ENCODE measurements at places on chromosomes 5 and 9. TPM values are rescaled to one million over a fixed set of nuclear protein-coding genes. Genes with fewer than 3 reads are reported as not detected.

The AFAP1L1 gene
- polyA plus RNA-seq, result 1.3 TPM

The TMEM8B gene
- 5.6 TPM for polyA plus RNA-seq

The SHC3 gene
- 1.3 TPM for polyA plus RNA-seq

The NUTM2F gene
- not detected for polyA plus RNA-seq

The CTXN3 gene
- not detected for polyA plus RNA-seq

The TRIM36 gene
- polyA plus RNA-seq, result 0.15 TPM

The ST8SIA4 gene
- polyA plus RNA-seq, result not detected

The SLC9A3 gene
- polyA plus RNA-seq, result 0.98 TPM

The PCDHAC2 gene
- polyA plus RNA-seq, result not detected

The PCDHA4 gene
- polyA plus RNA-seq, result 0.25 TPM

The CAMSAP1 gene
- polyA plus RNA-seq, result 3.8 TPM

The PKD2L2 gene
- not detected for polyA plus RNA-seq

GRCh38 chr9:16217943-16218701 is 652.3 kb downstream of the BNC2 start:
- DNase-seq, result no peak

DNA sequence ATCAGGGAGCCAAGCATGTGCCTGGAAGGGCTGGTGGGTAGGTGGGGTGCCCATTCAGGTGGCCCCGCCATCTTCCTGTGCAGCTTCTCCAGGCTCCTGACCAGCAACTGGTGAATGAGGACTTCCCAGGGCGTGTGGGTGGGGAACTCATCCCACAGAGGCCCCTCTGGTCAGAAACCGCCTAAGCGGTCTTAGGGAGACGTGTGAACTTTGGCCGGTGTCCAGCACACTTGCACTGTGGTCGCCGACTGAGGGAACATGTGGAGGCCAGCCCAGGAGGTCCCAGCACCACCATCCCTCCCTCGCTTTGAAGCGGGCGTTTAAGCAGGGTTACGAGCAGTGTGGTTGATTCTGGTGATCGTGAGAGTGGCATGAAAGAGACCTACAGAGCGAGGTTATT is 77.8 kb downstream of the MVB12B start:
- DNase-seq, result no peak

- no peak for DNase-seq
Measured at GRCh38 chr9:93121316-93122241, 12.5 kb downstream of the NINJ1 start.

GRCh38 chr5:112738191-112738560 is 491 bp downstream of the APC start:
- DNase-seq, result no peak

DNA sequence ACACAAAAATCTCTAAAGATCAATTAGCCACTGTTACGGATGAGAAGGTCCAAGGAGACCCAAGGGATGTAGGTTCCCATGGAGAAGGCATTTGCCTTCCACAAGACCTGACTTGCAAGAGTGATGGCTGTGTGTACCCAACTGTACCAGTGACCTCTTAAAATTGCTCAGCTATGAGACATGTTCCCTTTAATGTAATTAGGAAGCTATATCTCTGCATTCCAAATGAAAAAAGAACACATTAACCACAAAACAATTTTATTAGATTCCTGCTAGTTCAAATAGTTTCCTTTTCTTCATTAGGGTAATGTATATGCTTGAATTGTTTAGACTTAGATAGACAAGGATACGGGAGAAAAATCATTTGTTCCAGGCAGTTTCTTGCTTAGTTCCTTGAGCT is 3.3 kb downstream of the OR2Y1 start:
- DNase-seq, result no peak

DNA sequence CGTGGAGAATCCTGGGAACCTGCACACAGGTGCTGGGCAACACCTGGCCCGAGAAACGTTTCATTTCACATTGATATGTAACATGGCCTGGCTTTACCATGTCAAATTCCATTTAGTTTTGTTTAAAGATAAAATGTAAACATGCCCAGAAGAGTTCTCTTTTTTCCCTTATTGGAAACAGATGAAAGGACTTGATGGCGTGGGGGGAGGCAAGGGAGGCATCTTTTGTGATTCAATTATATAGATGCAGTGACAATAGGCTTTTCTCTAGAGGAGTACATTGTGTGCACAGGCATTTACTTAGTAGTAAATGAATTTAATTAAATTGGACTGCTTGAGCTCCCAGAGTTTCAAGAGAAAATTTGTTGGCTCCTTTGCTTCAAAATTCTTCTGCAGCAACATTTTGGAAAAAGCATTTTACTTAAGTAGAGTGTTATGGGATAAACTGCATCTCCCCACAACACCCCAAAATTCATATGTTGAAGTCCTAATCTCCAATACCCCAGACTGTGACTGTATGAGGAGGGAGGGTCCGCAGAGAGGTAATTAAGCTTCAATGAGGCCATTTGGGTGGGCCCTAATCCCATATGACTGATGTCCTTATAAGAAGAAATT is 254.3 kb upstream of the NFIL3 start:
- DNase-seq, result no peak

GRCh38 chr5:139642213-139642612 is 5.9 kb upstream of the CXXC5 start:
- no peak for DNase-seq

- no peak for DNase-seq
Measured at GRCh38 chr9:22722492-22722891, 275.9 kb downstream of the DMRTA1 start.

DNA sequence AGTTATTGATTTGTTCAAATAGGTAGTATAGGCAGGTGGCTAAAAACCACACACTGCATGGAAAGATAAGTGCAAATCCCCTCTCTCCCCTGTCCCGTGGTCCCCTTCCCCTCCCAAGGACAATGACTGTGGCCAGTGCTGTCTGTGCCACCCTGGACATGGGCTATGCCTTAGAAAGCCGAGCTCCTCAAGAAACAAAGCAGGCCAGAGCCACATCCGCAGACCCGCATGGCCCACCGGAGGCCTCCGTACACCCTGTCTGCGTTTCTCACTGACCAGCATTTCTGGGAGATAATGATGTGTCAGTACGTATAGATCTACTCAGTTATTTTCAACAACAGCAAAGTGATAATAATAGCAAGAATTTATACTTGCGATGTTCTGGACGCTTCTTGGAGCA is 16.3 kb downstream of the TSPAN17 start:
- no peak for DNase-seq

GRCh38 chr5:163165277-163165676 is 272.1 kb upstream of the CCNG1 start:
- DNase-seq, result no peak

GRCh38 chr9:83554278-83554677 is 16.1 kb upstream of the FRMD3 start:
- DNase-seq, result no peak

GRCh38 chr5:124980163-124980941 is 233.9 kb upstream of the ZNF608 start:
- DNase-seq, result no peak

GRCh38 chr5:43401827-43402226 is 10.4 kb downstream of the CCL28 start:
- DNase-seq, result no peak

GRCh38 chr9:28443461-28443860 is 870.2 kb upstream of the C9orf72 start:
- no peak for DNase-seq

DNA sequence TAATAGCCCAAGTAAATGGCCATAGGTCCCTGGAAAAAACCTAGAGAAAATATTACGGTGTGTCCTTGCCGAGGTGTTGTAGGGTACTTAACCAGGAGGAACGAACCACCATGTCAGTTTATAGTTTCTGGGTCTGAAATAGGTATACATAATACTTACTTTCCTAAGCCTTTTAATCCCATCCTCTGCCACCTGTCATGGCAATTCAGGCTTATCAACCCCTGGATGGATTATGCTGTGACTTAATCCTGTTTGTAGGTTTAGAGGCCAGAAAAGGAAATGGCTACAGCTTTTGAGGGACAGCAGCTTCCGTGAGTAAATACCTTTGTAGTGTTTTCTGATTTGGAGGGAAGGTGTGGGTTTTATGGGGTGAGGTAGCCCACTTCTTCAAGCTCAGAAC is 89.1 kb upstream of the PTPRD start:
- no peak for DNase-seq

DNA sequence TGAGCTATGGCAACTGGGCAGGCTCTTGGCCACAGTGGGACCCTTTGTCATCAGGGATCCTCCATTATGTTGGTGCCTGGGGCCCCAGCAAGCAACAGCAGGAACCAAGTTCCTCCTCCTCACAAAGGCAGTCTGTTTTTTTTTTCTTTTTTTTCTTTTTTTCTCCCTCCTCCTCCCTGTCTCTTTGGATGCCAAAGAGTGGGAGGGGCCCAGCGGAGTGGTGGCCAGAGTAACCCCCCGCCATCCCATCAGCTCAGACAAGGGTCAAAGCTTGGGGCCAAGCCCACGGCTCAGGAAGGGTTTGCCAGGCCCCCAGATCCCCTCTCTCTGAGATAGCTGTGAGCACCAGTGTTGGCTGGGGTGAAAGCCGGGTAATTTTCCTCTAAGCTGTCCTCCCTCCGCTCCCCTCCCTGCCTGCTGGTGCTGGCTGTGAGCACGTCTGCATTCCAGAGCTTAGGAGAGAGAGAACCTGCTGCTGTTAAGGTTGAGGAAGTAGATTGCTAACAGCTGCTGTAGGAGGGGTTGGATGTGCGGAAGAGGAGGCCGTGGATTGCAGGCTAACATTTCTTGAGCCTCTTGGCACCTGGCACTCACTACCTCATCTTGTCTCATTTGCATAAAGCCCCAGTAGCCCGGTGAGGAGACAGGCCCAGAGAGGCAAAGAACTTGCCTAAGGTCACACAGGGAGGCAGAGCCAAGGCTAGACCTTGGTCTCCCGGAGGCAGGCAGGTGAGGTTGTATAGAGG is 21.2 kb downstream of the GSN start:
- DNase-seq, result no peak

- DNase-seq, result no peak
Measured at GRCh38 chr9:120161776-120162175, 418.2 kb downstream of the CDK5RAP2 start.

DNA sequence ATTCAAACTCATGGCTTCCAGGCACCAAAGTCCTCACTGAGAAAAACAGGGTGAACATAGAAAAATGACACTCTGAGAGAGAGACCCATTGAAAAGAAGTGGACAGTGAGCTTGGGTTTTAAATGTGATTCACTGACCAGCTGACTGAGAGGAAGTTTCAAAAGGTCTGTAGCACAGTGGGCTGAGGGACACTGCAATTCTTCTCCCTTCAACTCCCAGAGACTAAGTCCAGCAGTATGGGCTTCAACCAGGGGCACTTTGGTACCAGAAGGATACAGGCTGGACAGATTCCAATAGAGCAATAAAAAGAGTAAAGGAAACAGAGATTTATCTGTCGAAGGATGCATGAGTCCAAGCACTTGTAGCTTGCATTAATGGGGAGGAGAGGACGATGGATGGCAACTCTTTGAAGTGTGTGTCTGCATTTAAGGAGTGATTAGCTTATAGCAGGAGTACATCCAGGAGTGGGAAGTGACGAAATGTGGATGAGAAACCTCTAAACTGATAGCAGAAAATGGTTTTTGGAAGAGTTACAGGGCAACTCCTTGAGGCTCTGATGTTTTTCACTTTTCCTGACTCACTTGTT is 117.0 kb upstream of the ANKRD55 start:
- DNase-seq, result no peak
